ENCODE measurements at places on chromosomes 6 and 20. TPM values are rescaled to one million over a fixed set of nuclear protein-coding genes. Genes with fewer than 3 reads are reported as not detected.

DNA sequence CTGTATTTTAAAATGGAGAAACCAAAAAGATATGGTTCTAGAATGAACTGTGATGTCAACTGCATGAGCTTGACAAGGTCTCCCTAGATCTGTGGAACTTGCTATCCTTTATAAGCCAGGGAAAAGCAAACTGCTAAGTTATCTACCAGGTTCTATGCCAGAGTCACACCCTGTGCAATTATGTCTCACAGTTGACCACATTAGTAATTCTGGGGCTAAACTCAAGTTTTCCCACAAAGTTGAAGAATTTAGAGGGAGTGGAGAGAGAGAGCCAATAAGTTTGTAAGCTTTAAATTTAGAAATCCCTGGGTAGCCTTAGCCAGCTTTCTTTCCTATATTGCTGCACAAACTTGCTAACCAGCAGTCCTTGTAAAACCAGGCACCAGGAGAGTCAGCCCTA is 407.0 kb upstream of the SASH1 start:
- no peak overlapping the region for H3K4me3 ChIP-seq
- no peak for DNase-seq
- H3K4me1 ChIP-seq: no peaks in the 10 kb centered on the region

TBX18 gene
- 7.9 TPM for polyA plus RNA-seq

NPEPL1 gene
- 56.6 TPM for polyA plus RNA-seq

DNA sequence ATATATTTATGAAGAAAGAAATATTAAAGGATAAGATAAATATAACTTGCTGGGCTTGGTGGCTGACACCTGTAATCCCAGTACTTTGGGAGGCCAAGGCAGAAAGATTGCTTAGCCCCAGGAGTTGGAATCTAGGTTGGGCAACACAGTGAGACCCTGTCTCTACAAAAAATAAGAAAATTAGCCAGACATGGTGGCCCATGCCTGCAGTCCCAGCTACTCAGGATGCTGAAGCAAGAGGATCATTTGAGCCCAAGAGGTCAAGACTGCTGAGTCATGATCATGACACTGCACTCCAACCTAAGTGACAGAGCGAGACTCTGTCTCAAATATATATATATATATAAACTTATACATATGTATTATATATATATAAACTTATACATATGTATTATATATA is 164.0 kb downstream of the MRPL14 start:
- no peaks in the 10 kb centered on the region for H3K36me3 ChIP-seq
- no peaks in the 10 kb centered on the region for H3K27me3 ChIP-seq
- no peak for DNase-seq
- no peak overlapping the region for H3K27ac ChIP-seq
- peaks cover 2% of the 10 kb centered on the region for H3K4me1 ChIP-seq

- H3K27me3 ChIP-seq: no peaks in the 10 kb centered on the region
- H3K36me3 ChIP-seq: peaks cover 20% of the 10 kb centered on the region
- no peak for DNase-seq
- no peak overlapping the region for H3K27ac ChIP-seq
- no peak overlapping the region for H3K4me3 ChIP-seq
These were observed 54.8 kb downstream of the SENP6 start for GRCh38 chr6:75656479-75656878.

DNA sequence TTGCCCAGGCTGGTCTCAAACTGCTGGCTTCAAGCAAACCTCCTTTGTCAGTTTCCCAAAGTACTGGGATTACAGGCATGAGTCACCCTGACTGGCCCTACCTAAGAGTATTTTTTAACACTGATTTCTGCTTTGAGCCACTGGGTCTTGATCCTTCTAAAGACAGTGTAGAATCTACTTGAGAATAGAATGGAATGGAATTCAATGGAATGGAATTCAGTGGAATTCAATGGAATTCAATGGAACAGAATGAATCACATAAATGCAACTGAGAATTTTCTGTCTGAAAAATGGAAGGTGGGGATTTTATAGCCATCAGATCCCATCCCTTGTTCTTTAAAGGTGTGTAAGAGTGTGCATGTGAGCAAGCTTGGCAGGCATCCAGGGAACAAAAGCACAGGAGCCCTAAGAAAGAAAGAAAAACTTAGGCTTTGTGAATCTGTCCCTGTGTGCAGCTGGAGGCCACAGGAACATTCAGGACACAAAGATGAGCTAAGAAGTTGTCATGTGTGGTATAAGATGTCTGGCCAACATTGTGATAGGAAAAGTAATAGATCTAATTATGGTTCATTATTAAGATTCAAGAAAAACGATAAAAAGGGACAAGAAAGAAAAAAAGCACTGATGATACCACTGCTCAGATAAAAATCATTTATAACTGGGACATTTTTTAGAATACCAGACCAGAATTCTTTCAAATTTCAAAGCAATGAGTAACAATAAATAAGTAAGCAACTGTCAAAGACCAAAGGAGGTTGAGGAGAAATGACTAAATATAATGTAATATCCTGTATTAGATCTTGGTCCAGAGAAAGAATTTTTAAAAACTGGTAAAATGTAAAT is 681.0 kb upstream of the GJE1 start:
- no peak for DNase-seq
- no peak overlapping the region for H3K4me3 ChIP-seq
- no peaks in the 10 kb centered on the region for H3K4me1 ChIP-seq
- no peaks in the 10 kb centered on the region for H3K27me3 ChIP-seq

- peaks cover 69% of the 10 kb centered on the region for H3K4me1 ChIP-seq
- DNase-seq: no peak
- H3K27me3 ChIP-seq: no peaks in the 10 kb centered on the region
- H3K4me3 ChIP-seq: no peak overlapping the region
- H3K36me3 ChIP-seq: peaks cover 13% of the 10 kb centered on the region
These were observed 25.3 kb downstream of the MYT1 start for GRCh38 chr20:64189530-64189966.

DNA sequence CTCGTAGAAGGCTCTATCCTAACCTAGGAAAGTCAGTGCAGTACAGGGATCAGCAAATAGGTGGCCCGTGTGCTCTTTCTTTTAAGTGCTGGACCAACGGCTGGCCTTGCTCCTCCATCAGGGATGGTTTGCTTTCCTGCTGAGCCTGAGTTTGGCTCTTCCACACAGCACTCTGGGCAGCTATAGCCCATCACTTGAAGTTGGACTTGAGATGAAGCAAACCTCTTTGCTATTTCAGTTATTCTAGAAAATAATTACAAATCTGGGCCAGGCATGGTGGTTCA is 66.9 kb upstream of the KCNK16 start:
- H3K27me3 ChIP-seq: no peaks in the 10 kb centered on the region
- no peaks in the 10 kb centered on the region for H3K36me3 ChIP-seq
- no peak overlapping the region for H3K27ac ChIP-seq
- H3K4me1 ChIP-seq: peaks cover 14% of the 10 kb centered on the region

FOXF2 gene
- 15.6 TPM for polyA plus RNA-seq

GRCh38 chr20:10369723-10370090 is 64.3 kb downstream of the MKKS start:
- DNase-seq: no peak
- no peak overlapping the region for H3K4me3 ChIP-seq
- no peaks in the 10 kb centered on the region for H3K27me3 ChIP-seq
